Ureter (tissue), 1 donor: ENCODE measurements at places on chromosomes 2 and 18. TPM values are rescaled to one million over a fixed set of nuclear protein-coding genes. Genes with fewer than 3 reads are reported as not detected.

GRCh38 chr2:176246331-176246730 is 22.9 kb upstream of the MTX2 start:
- no peak for DNase-seq

Gene OTX1
- total RNA-seq, result 0.36 TPM

GRCh38 chr2:114436329-114436728 is 6.1 kb upstream of the DPP10 start:
- no peak for DNase-seq

DNA sequence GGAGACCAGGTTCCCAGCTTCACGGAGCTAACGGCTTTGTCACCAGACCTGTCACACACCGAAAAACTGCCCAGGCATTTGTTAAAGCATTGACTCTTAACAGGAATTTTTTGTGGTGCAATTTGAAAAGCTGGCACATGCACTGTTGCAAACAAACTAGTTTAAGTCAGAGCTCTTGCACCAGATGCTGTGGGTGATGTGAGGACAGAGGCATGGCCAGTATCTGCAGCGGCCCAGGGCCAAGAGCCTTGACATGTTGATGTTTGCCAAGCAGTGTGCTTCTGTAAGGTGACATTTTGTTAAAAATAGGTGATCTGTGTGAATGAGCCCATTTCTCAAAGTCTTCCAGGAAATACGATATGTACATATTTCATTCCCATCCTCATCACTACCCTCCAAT is 142.5 kb downstream of the MTCL1 start:
- DNase-seq, result no peak

GRCh38 chr2:51795248-51795888 is 763.4 kb upstream of the NRXN1 start:
- no peak for DNase-seq

Gene KCNF1
- 0.60 TPM for total RNA-seq

GRCh38 chr2:121689356-121689755 is 40.1 kb upstream of the CLASP1 start:
- DNase-seq, result peak; percentile 51

DNA sequence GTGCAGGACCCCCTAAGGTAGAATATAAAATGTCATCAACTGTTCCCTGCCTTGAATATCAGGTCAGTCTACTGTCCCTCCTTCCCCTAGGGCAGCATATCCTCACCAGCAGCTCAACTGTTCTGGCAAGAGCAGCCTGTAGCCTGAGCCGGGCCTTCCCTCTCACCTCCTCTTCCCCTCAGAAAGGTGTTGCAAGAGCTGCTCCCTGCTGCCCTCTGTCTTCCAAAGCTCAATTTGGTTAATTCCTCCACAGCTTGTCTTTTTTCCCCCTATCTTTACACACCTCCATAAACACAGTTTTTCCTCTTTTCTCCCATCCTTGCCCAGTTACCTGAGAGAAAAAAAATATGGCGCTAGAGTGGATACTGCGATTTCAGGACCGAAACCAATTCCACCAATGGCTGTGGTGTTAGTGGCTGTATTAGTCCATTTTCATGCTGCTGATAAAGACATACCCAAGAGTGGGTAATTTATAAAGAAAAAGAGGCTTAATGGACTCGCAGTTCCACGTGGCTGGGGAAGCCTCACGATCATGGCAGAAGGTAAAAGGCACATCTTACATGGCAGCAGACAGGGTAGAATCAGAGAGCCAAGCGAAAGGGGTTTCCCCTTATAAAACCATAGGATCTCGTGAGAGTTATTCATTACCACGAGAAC is 184.7 kb downstream of the MREG start:
- peak; percentile 70 for DNase-seq

Gene ATAD2B
- total RNA-seq, result 48.4 TPM

Gene TXNDC2
- 0.21 TPM for total RNA-seq
